ENCODE measurements at places on chromosomes 1 and 21.

GRCh38 chr1:10852486-10852885 lies 56.0 kb upstream of the CASZ1 start:
- DNase-seq: no peak

- no peak for DNase-seq
Observed at GRCh38 chr1:241992734-241993133, 6.2 kb downstream of the MAP1LC3C start.

DNA sequence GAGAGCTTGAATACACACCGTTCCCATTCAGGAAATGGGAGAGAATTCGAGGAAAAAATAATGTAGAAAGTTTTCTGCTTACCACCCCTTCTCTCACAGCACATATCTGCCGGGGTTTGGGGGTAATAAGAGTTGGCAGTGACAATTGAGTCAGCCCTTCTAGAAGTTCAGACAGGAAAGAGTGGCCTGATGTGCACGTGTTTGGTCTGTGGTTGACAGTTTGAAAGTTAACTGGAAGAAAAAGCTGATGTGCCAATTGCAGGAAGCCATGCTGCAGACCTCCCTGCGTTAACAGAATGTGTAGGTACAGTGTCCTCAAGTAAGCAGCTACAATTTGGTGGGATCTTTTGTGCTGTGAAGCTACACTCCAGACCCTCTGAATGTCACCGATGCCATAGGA lies 50.9 kb downstream of the DHX9 start:
- no peak for DNase-seq

DNA sequence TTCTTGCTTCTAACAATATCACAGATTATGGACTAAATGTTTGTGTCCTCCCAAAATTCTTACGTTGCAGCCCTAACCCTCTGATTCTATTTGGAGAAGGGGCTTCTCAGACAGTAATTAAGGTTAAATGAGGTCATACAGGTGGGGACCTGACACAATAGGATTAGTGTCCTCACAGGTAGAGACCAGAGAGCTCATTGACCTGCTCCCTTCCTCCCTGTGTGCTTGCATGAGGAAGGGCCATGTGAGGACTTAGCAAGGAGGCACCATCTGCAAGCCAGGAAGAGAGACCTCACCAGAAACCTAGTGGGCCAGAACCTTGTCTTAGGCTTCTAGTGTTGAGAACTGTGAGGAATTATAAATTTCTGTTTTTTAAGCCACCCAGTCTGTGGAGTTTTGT lies 322.6 kb downstream of the SMYD3 start:
- DNase-seq: no peak

DNA sequence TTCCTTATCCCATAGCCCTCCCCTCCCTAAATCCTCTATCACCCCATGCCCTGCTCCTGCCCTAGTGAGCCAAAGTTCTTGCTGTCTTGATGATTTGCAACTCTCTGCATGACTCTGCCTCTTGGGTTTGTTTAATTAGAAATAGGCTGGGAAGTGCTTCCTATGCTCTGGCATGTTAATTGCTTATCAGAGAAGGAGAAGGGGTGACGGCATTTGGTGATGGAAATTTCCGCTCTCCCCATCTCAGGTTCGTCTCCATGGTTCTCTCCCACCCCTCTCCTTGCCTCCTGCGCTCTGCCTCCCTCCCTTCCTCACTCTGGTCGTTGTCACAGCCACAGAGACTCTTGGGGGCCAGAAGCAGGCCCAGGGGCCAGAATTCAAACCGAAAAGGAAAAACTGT lies 68.9 kb downstream of the LRRN2 start:
- no peak for DNase-seq

GRCh38 chr1:119895102-119895501 lies 1.2 kb downstream of the ADAM30 start:
- no peak for DNase-seq

GRCh38 chr1:1068517-1069055 lies 5.5 kb downstream of the RNF223 start:
- peak; percentile 31 for DNase-seq

DNA sequence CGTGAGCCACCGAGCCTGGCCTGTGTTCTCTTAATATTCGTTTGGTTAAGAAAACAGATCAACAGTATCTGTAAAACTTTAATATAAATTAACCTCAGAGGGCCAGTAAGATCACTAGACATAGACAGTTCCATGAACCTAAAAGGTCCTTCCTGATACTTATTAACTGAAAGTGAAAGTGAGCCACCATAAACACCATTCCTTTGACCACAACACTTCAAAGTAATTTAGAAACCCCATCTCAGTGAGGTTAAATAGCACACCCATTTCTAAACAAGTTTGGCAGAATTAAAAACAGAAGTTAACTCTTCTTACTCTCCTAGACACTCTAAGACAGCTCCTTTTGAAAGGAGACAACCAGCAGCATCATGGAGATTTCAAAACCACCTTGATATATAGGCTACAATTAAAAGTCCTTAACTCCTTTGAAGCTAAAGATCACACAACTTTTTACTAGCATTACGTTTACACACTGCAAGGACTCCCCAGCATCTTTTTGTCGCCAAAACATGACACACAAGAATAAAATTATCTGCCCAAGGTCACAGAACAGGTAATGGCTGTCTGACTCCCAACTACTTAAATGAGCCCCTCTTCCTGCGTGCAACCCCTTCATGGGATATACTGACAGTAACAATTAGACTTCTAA lies 2.2 kb downstream of the RNF19B start:
- no peak for DNase-seq

DNA sequence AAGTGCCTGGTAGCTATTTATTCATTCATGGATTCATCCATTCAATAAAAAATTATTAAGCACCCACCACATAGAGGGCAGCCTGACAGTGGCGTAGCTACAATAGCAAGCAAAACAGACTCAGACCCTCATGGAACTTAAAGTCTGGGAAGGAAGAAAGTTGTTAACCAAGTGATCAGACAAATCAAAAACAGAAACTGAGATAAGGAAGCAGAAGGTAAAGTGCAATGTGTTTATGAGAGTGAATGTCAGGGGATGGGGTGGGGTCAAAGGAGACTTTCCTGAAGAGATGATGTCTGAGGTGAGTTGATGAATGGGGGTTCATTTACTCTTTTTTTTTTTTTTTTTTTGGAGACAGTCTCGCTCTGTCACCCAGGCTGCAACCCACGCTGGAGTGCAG lies 2.8 kb upstream of the WASF2 start:
- DNase-seq: no peak

- no peak for DNase-seq
Observed at GRCh38 chr1:169109561-169110134, 3.2 kb downstream of the ATP1B1 start.

- DNase-seq: no peak
Observed at GRCh38 chr1:93471284-93471683, 23.4 kb downstream of the FNBP1L start.

DNA sequence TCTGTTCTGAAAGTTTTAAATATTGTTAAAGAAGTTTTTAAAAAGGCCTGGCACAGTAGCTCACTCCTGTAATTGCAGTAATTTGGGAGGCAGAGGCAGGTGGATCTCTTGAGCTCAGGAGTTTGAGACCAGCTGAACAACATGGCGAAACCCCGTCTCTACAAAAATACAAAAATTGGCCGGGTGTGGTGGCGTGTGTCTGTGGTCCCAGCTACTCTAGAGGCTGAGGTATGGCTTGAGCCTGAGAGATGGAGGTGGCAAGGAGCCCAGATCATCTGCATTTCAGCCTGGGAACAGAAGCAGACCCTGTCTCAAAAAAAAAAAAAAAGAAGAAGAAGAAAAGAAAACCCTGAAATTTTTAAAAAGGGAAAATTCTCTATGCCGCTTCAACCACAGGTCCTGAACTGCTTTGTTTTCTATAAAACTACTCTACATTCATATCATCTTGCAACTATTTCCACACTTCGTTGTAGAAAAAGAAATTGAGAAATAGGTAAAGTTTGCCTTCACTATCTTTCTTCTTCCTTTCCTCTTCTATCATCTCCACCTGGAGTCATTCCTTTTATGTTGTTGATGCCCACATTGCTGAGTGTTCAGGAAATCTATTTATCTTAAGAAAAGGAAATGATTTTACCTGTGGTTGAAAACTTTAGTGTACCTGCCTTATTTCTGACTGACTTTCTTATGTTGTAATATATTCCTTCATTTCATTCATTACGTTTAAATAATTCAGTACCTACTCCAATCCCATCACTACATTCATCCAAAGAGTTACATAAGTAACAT lies 1.7 kb downstream of the ATP6V1G3 start:
- DNase-seq: no peak

- DNase-seq: no peak
Observed at GRCh38 chr1:209406595-209406994, 176.9 kb upstream of the CAMK1G start.

DNA sequence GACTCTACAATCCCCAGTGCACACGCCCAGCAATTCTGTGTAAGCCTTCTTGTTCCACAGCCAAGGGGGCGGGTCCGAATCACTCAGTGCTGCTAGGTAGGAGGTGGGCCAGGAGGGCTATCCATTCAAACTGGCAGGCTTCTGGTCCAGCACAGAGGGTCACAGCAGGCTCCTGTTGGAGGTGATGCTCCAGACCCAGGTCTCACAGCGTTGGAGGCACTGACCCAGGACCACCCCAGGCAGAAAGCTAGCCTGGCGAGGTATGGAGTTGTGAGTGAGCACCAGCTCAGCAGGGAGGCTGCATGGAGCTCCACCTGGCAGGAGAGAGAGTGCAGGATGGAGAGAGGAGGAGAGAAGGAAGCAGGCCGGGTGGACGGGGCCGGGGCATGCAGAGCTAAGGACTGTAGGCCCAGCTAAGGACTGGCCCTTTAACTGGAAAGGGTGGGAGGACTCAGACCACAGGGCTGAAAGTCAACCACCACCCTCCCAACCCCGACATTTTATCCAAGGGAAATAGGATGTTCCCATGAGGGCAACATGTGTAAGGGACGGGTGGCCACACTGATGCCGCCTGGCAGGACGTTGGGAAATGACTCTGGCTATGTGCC lies 38.7 kb downstream of the GPR161 start:
- no peak for DNase-seq

- no peak for DNase-seq
Observed at GRCh38 chr1:94335950-94336349, 82.2 kb upstream of the ABCD3 start.

GRCh38 chr1:27527223-27527889 lies 37.4 kb upstream of the WASF2 start:
- no peak for DNase-seq

All from stimulated activated CD4-positive, alpha-beta T cell treated with anti-CD3 and anti-CD28 coated beads, Interleukin-2, amount 100 ng/mL, for 4 hours (primary cell).